ENCODE measurements at places on chromosomes 5 and 9.
A peak's percentile ranks its signal among the peaks of the same experiment; 100 is the strongest.

- no peak for DNase-seq
These were observed 631 bp downstream of the CFAP77 start for GRCh38 chr9:132410642-132411041.

- no peak for DNase-seq
These were observed 10.5 kb downstream of the RPS14 start for GRCh38 chr5:150438873-150439546.

GRCh38 chr5:7250611-7251010 is 145.3 kb upstream of the ADCY2 start:
- DNase-seq, result no peak

DNA sequence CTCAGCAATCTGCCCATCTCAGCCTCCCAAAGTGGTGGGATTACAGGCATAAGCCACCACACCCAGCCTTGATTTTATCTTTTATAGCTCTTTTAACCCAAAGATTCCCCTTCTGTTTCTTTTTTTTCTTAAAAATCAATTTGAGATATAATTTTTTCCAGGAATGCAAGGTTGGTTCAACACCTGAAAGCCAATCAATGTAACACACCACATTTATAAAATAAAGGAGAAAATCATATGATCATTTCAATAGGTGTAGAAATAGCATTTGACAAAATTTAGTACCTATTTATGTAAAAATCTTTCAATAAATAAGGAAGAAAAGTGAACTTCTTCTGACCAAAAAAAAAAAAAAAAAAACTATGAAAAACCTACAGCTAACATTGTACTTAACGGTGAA is 3.7 kb upstream of the ASS1 start:
- no peak for DNase-seq

GRCh38 chr5:10663489-10664179 is 97.4 kb downstream of the DAP start:
- no peak for DNase-seq

DNA sequence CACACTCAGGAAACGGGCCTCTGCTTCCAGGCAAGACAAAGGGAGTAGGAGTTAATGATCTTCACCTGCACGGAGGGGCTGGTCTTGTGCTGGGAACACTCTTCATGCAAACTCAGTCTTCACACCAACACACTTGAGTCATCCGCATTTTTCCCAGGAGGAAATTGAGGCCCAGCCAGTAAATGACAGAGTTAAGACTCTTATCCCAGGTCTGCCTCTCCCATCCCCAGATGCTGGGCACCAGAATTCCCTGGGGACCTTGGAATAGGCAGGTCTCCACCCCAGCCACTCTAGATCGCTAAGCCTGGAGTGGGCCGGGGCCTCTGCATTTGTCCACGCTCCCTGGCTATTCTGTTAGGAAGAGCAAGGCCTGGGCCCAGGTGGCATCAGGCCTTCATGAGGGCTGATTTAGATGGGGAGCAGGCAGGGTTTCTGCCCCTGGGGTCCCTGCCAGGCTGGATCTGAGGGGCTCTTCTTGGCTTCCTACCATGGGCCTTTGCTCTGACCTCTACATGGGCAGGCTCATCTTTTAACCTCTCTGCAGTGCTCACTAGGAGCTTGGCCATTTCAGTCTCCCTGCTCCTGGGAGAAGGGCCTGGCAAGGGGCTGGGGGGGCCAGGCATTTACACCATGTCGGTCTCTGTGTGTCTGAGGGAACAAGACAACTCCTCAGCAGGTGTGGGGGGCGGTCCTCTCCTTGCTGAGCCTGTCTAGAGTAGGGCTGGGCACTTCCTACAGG is 77.3 kb downstream of the AMBP start:
- DNase-seq, result no peak

- no peak for DNase-seq
These were observed 483.4 kb downstream of the PLK2 start for GRCh38 chr5:57976506-57976905.

DNA sequence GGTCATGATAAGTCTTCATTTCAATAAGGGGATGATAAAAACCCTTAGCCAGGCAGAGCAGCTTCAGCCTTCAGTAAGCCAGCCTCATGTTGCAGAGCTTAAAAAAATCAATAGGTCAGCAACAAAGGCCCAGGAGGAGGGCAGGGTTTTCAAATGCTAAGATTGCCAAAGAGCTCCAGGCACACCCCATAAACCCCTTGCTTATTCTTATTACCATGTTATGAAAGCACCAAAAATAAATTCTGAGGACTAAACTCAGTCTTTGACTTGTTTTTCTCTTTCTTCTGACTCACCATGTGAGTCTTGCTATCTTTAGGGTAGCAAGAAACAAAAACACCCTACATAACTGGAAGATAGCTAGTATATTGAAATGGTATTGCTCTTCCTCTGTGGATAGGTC is 317.1 kb downstream of the KCTD16 start:
- DNase-seq, result no peak

- DNase-seq, result no peak
These were observed 10.4 kb upstream of the PCDHGC3 start for GRCh38 chr5:141465351-141465750.

- DNase-seq, result no peak
These were observed 3.1 kb upstream of the EEIG1 start for GRCh38 chr9:127983847-127984289.

GRCh38 chr5:92795633-92796032 is 785.4 kb downstream of the NR2F1-AS1 start:
- no peak for DNase-seq

DNA sequence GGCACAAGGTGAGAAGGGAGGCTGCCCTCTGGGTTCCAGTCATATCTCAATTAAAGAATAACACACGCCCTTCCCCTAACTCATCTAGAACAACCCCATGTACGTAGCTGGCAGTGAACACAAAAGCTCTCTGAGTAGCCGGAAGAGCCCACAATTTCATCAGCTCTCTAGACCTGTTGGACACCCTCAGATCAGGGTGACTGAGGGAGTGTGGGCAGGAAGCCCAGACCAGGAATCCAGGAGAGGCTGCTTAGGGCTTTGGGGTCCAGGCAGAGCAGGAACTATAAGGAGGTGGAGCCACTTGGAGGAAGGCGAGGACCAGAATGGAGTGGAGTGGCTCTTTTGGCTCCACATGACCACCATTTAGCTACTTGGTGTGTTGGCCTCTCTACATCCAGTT is 237.4 kb downstream of the NR3C1 start:
- no peak for DNase-seq

DNA sequence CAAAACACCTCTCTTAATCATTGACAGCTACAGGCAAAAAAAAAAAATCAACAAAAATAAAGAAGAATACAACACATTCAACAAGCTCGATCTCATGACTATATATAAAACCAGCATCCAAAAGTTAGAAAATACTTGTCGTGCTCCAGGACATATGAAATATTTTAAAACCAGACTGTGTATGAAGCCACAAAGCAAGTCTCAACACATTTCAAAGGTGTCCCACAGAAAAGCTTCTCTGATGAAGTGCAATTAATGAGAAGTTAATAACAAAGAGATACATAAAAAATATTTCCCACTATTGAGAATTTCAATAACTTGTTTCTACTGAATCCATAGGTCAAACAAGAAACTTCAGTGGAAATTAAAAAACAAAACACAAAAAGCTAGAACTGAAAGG is 178.7 kb downstream of the PLK2 start:
- no peak for DNase-seq

DNA sequence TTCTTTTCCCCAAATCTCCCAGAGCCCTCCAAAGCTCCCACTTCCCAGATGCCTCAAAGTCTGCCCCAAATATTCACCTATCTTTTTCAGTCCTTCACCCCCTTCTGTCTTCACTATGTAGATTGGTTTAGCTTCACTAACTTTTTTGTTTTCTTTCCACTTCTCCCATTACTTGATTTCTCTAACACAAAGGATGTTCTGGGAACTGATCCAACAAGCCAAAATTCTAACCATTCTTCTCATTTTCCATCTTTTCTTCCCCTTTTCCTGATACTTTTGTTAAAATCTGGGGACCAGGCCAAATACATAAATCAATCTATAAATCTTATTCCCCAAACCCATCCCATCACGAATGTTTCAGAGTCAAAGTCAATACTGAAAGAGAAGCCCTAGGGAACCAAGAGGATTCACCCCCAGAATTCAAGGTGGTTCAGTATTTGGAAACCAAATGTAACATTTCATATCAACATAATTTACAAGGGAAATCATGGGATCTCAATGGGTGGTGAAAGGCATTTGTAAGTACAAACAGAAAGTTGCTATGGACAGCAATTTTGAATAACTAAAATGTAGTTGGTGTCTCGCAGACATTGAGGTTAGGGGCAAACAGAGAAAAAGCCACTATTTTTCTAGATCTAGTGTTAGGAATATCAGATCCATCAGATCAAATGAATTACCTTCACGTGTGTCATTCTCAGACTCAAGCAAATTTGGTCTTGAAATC is 35.3 kb downstream of the APTX start:
- DNase-seq, result no peak

DNA sequence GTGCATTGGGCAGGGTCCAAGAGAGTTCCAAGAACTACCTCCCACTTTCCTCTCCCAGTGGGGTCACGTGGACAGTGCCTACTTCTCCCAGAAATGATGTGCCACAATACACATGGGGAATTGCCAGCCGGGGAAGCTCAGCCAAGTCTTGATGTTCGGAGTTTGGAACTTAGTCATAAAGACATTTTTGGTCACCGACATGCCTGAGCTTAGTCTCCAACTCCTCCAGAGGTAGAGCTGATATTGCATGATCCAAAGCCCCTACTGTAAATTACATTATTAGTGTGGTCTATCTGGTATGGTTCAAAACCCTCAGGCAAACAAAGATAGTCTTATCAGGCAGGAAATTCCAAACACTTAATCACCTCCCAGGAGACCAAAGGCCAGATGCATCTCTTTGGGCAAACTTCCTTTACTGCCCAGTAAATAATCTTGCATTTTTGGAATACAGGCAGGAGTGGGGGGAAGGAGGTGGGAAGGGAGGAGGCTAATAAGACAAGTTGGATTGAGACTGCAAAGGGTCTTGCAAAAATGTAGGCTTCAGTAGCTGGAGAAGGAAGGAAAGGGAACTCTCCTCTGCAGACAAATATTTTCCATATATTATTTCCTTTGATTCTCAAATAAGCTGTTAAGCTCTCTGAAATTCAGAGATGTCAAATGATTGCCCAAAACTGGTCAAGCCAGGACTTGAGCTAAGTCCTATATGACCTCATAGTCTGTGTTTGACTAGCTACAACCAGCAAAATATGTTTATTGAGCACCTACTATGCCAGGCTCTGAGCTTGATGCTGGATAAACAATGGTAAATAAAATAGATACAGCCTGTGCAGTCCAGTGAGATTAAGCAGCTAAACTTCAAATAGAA is 99.4 kb downstream of the DRD1 start:
- no peak for DNase-seq

DNA sequence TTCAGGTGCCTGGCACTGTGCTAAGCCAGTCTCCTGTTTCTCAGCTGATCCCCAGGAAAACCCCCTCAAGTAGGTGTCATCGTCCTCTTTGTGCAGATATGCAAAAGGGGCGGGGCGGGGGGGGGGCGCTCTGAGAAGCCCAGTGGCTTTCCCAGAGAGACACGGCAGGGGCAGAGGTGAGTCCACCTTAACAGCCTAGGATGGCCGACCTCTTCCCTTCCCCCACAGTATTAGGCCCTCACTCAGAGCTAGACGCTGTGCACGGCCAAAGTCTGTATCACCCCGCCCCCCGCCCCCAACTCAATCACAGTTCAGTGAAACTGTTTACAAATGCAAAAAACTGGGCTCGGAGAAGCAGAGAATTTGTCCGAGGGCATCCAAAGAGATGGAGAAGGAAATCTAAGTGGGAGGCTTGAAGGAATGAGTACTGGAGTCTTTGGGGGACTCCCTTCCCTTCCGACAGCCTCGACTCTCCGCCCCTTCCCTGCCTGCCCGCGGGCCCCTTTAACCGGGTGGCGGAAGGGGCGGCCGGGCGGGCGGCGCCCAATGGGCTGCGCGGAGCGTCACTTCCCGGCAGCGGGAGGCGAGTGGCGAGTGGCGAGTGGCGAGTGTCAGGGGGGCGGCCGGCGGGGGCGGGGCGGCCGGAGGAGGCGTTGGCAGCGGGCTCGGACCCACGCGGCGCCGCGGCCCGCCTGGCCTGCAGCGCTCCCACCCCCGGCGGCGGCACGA is at the start of gene ERGIC1:
ERGIC1 (plus strand) TSS at position 566 of the 729 bp plus-strand sequence; CDS start at position 729, 163 bp downstream.
- DNase-seq, result peak; percentile 44

DNA sequence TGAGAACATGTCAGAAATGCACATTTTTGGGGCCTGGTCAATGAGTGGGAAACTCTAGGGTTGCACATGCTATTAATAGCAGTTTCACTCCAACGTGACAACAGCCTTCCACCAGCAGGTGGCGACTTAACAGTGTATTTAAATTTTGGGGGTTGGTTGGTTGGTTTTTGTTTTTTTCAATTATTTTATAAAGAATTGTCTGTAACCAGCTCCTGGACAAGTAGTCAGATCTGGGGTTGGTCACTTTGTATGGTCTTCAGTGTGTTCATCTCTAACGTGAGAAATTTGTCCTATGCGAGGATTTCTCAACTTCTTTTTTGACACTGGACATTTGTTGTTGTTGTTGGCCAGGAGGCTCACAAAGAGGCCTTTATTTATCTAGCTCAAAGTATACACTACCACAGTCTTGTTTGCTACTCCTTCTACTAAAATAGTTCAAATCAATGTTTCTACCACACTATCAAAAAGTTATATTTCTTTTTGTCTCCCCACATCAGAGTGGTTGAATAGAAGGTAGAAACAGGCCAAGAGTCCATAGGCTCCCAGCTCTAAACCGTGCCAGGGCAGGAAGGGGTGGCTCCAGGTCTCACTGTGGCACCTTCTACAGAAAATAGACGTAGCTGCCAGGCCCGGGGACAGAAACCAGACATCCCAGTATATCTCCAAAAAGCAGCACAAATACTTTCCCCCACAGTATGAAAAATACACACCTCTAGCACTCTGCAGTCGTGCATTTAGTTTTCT is 110.4 kb downstream of the TRPM6 start:
- DNase-seq, result peak; percentile 64

DNA sequence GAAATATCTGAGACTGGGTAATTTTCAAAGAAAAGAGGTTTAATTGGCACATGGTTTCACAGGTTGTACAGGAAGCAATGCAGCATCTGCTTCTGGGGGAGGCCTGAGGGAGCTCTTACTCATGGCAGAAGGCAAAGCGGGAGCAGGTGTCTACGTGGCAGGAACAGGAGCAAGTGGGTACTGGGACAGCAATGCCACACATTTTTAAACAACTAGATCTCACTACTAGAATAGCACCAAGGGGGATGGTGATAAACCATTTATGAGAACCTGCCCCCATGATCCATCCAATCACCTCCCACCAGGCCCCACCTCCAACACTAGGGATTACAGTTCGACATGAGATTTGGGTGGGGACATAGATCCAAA is 47.6 kb upstream of the HOMER1 start:
- DNase-seq, result no peak

Data from amniotic stem cell (primary cell).